ENCODE measurements at places on chromosomes 1 and 21. TPM values are rescaled to one million over a fixed set of nuclear protein-coding genes. Genes with fewer than 3 reads are reported as not detected.

DNA sequence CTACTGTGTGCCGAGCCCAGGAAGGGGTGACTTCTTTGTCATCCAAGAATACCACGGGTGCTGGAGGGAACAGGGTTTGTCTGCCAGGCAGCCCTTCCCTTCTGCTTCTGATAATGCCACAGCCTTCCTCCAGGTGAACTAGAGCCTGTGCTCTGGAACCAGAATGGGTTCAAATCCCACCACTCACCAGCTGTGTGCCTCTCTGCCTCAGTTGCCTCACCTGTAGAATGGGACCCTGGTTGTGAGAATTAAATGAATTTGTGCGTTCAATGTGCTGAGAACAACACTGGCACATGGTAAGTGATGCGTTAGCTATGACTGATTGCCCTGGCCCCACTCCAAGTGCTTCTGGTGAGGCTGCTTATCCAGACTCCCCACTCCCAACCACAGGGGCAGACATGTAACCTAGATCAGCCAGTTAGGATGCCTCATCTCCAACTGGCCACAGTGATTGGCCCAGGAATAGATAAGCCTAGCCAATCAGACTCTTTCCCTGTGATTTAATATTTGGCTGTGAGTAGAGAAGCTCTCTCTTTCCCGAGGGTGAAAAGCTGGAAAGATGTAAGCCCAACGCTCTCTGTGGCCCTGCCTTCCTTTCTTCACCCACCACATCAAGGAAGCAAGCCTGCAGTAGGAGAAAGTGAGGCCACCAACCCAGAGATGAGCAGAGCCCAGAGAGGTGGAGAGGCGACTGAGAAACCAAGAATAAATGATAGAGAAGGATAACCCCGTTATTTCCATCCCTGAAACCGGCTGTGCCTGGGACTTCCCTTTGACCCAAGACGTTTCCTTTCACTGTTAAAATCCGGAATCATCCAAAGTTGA is 20.8 kb upstream of the LAPTM5 start:
- peak; percentile 93 for DNase-seq

DNA sequence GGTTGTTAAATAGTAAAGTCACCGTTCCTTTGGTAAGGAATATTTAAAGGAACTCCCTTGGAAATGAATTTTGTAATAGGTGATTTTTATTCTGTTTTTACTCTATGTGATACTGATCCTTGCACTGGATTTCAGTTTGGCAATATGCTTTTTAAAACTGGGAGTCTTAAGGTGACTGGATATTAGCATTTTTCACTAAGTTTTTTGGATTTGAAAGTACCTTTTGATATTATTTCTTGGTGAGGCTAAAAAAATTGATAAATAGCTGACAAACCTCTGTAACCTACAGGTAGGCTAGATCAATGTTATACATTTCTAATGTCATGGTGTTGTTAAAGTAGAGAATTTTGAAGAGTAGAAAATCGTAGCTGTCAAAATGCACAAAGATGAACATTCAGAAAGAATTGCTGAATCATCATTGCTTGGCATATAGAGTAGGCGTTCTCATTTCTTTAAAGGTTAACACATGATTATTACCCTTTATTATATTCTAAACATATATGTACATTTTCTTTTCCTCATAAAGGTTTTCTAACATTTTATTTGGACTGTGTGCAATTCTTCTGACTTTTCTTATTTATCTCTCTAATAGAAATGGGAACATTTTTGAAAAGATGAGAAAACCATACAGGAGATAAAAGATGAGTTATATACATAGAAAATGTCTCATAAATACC is 1.5 kb upstream of the DNAJB4 start:
- DNase-seq = no peak

DNA sequence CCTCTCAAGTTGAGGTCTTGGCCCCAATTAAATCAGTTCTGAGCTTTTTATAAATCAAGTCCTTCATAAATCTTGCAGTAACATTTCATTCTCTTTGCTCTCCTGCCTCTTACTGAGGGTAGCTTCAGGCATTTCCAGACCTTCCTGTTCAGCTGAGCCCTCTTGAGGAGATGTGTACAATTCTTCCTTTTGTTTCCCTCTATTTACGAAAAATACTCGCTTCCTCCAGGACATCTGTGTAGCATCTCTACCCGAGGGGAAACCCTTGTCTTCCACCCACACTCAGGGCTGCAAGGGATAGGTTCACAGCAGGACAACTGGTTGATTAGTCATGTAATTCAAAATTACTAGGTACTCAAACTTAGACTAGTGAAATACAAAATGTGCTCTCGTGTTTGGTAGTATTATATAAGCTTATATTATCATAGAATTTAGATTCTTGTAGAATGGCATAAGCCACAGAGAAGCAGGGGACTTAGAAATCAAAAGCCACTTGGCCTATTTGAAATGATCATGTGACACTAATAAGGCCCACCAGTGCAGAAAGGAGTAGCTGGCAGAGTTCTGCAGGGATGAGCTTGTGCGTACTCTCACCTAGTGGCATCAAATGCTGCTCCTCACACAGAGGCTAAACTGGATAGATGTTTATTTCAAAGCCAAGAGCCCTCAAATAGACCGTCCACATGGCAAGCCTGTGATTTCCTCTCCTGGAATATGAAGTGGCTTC is 126.7 kb downstream of the GDAP2 start:
- no peak for DNase-seq

DNA sequence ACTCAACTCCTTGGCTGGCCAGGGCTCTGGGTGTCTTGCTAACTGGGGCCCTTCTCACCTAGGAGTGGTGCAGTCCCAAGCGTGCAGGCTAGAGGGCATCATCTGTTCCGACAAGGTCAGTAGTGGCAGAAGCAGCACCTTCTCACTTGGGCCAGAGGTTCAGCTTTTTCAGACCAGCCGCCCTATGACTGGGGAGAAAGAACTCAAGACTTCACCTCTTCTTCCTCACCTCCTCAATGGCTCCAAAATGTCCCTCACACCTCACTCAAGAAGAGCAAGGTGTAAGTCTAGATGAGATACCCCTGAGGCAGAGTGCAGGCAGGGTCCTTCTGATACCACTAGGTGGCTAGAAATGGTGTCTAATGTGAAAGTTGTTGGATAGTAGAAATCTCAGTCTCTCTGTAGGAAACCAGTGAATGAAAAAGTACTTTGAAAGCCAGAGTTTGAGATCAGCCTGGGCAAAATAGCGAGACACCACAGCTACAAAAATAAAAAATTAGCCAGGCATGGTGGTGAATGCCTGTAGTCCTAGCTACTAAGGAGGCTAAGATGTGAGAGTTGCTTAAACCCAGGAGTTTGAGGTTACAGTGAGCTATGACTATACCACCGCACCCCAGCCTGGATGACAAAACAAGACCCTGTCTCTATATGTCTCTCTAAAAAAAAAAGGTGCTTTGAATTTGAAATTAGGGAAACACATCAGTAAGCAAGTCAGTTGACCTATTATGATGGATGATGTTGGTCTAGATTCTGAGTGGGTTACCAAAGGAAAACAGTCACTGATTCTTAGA is 8.6 kb upstream of the IL20 start:
- no peak for DNase-seq

The PLEKHM2 gene
- 34.2 TPM for total RNA-seq

The HMCN1 gene
- 13.3 TPM for total RNA-seq

The LCE3D gene
- total RNA-seq = not detected

The FAAH gene
- total RNA-seq = 1.6 TPM

DNA sequence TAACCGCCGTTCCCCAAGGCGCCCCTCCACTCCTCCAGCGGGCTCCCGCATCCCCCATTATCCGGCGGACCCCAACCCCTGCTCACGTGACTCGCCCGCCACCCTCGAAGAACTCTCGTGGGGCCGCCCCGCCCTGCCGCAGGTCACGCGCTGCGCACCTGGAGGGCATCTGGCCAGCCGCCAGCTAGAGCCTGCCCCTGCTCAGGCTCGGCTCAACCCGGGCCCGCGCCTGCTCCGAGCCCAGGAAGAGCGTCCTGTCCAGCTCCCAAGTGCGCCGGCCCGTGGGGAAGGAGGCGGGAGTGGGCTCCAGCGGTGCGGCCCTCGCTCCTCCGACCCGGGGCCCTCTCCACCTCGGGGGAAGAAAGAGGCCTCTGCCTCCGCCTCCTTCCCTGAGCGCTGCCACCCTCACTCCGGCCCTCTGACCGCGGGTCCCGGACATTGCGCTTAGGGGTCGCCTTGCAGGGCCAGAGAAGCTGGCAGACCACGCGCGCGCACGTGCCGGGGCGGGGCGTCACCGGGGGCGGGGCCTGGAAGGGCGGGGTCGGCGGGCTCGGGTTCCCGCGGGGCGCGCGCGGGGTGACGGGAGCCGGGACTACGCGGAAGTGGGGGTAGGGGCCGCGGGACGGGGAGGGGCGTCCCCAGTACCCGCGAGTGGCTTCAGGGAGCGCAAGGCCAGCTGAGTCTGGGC is 28.4 kb downstream of the HMGN2 start:
- DNase-seq = peak; percentile 83

The SEC16B gene
- total RNA-seq = 0.22 TPM

The NOS1AP gene
- under 0.01 TPM for total RNA-seq

DNA sequence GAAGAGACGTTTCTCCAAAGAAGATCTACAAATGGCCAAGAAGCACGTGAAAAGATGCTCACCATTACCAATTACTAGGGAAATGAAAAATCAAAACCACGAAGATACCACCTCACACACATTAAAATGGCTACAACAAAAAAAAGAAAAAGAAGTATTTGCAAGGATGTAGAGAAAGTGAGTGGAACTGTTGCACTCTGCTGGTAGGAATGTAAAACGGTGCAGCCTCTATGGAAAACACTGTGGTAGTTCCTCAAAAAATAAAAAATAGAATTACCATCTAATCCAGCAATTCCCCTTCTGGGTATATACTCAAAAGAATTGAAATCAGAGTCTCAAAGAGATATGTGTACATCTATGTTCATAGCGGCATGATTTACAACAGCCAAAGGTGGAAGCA is 115.4 kb upstream of the EDN2 start:
- peak; percentile 42 for DNase-seq

GRCh38 chr1:178740924-178741323 is 15.9 kb downstream of the RALGPS2 start:
- DNase-seq = no peak

The PSMG1 gene
- total RNA-seq = 58.9 TPM

The NBPF14 gene
- total RNA-seq = 5.2 TPM

All from lung microvascular endothelial cell (primary cell).